ENCODE measurements at places on chromosomes 3 and 15. TPM values are rescaled to one million over a fixed set of nuclear protein-coding genes. Genes with fewer than 3 reads are reported as not detected.
A peak's percentile ranks its signal among the peaks of the same experiment; 100 is the strongest.

- DNase-seq: no peak
Measured at GRCh38 chr15:77720655-77721054, 87.9 kb upstream of the LINGO1 start.

DNA sequence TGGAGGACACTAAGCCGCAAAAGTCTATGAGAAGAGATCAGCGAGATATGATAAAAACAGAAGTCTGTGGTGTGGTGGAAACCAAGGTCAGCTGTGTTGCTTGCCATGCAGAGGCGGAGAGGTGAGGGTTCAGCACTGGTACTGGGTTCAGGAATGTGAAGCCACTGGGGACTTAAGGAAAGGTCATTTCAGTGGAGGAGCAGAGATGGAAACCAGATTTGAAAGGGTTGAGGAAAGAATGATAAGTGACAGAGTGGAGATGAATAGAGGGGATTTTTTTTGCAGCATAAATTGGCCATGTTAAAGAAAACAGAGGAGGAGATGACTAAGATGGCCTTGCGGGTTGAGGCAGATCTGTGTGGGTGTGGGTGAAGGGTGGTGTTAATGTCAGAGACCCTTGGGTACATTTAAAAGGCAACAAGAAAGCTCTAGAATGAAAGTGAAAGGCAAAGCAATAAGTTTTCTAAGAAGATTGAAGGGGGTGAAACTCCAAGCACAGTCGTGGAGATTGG lies 265.5 kb downstream of the ADAMTSL3 start:
- DNase-seq: no peak

DNA sequence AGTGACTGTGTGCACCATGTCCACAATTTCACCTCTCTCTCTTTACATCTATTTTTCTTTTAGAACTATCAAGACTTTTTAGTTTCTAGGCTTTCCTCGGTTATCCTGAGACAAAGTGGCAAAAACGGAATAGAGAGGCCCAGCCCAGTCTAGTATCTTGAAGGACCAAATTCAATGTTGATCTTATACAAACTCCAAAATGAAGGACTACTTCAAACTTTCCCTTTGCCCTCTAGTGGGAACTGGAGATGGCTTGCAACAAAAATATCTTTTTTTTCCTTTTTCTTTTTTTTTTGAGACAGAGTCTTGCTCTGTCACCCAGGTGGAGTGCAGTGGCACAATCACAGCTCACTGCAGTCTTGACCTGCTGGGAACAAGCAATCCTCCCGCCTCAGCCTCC lies 338.5 kb upstream of the UMPS start:
- DNase-seq: no peak

GRCh38 chr15:59892985-59893384 lies 111.1 kb upstream of the FOXB1 start:
- peak; percentile 4 for DNase-seq

DNA sequence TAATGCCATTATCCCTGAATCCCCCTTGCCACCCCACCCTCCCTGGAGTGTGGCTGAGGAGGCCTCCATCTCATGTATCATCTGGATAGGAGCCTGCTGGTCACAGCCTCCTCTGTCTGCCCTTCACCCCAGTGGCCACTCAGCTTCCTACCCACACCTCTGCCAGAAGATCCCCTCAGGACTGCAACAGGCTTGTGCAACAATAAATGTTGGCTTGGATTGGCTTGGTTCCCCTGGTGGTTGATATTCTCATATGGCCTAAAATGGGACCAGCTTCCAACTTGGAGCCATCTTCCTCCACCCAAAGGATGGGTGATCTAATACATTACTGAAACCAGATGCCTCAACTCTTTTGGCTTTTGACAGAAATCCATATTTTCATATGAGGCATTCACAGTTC lies 34.9 kb downstream of the VIPR1 start:
- DNase-seq: no peak

GRCh38 chr15:70343961-70344621 lies 246.4 kb upstream of the TLE3 start:
- DNase-seq: no peak

DNA sequence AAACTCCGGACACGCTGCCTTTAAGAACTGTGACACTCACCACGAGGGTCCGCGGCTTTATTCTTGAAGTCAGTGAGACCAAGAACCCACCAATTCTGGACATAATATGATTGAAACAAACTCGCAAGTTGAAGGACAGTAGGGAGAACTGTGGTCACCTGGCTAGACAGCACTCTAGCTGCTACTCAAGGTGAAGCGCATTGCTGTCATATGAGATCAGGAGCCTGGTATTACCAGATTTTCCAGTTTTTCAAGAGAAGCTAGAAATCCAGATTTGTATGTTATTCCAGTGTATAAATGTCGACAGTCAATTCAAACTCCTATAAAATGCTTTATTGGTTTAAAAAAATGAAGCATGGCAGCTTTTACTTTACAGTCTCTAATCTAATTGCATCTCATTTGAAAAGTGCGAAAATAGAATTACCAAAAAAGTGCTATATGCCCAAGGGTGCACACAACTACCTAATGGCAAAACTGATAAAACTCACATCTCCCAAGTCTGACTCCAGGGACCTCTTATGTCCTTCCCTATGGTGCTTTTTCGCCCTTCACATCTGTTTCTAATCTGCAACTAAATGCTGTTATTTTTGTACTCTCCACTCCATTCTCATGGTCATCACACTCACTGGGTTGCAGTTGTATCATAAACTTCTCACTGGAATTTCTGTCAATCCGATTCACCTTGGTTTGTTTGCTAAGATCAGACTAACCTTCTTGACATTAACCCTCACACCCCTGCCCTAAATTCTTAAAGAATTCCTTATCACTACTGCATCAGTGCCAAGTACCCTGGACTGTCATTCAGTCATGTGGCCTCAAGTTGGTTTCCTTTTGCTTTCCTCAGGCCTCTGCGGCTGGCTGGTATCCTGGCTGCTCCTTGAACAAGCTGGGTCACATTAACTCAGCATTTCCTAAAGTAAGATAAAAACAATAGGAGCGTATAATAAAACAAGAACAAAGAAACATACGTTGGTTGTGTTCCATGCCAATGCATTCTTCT lies 31.5 kb upstream of the ARHGEF26 start:
- DNase-seq: no peak

GRCh38 chr3:121667333-121667732 lies 6.6 kb upstream of the HCLS1 start:
- no peak for DNase-seq

DNA sequence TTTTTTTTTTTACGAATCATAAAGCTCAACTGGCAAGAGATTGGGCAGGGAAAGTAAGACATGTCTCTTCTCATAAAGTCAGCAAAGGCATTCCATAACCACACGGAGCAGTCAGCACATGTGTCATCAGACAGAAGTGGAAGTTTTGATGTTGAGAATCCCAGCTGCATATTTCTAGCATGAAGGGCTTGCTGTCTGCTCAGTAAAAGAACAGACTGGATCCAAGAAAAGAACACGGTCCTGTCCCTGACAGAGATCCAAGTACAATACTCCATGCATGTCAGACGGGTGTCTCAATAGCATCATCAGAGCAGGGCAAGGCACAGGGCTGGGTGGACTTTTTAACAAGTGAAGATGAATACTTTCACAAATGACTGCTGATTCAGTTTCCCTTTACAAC lies 38.2 kb downstream of the ABI3BP start:
- DNase-seq: peak; percentile 76

- DNase-seq: no peak
Measured at GRCh38 chr3:70185661-70186060, 126.8 kb downstream of the MDFIC2 start.

GRCh38 chr3:181363231-181363630 lies 348.5 kb upstream of the SOX2 start:
- DNase-seq: no peak

DNA sequence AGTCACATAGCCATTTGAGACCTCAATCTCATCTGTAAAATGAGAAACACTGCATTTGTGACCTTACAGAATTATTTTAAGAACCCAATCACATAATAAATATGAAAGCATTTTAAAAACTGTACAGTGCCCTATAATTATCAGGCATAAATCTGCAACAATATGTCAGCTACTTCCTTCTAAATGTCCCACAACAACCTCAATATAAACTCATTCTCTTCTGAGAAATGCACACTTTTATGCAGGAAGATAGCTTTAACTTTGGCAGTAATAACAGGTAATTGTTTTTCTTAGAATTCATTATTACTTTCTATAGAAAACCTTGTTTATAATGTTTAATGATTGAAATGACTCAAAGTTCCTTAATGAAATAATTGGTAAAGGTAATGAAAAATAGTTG lies 400.7 kb upstream of the AGTR1 start:
- DNase-seq: no peak

GRCh38 chr3:161641287-161641686 lies 144.7 kb downstream of the OTOL1 start:
- no peak for DNase-seq

GRCh38 chr15:84611631-84612030 lies 10.8 kb downstream of the ZSCAN2 start:
- no peak for DNase-seq

DNA sequence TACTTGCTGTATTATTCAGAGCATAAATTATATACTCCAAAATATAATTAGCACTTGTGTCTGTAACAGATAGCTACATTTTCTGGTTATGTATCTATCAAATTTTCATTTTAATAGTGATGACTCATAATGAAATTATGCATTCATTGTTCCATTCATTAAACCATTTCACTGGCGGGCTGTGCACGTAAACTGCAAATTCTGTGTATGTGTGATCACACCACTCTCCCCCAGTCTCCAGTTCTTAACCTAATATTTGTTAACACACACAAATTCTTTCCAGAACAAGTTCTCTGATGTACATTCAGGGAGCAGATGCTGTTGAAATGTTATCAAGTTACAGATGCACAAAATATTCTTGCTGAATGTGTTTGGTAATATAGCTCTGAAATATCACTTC lies 3.8 kb upstream of the KCNMB2 start:
- no peak for DNase-seq

DNA sequence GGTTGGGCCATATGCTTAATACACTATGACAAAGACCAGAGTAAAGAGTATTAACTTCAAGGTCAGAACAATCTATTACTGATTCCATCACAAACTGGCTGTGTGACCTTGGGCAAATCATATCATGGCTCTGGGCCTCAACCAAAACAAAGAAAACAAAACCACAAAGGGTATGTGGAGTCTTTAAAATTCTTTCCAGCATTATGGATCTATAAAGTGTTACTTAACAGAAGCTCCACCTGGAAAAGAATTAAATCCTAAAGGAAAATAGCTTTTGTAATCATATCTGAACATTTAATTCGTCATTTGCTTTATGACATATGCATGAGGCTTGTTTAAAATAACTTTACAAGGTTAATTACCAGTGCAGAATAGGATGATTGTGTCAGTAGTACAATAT lies 265.5 kb downstream of the SATB1 start:
- no peak for DNase-seq

DNA sequence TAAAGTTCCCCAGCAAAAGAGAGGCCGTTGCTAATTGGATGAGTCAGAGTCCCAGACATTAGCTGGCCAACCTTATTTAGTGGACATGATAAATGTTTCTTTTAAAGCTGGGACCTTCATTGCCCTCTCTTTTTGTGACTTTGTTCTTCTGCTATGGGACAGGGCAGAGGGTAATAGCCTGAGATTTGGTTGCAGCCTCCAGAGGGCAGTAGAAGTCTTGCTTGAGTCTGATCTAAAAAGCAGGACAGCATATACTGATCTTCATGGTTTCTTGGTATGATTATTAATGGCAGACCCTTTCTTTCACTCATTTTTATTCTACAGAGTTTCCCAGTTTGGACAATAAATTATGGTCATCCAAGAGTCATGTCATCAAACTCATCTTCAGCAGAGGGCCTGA lies 25.1 kb upstream of the ZKSCAN7 start:
- peak; percentile 25 for DNase-seq

DNA sequence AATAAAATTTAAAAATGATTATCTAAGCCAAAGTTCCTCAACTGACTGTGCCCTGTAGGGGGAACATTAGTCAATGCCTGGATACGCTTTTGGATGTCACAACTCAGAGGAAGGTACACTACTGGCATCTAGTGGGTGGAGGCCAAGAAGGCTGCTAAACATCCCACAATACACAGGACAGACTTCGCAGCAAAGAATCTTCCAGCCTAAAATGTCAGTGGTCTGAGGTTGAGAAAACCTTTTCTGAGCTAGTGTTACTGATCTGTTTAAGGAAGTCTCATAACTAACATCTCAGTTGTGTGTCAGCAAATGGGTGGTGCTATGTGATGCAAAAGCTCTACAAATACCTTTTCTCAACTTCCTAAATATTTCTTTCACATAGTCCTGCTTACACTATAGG lies 20.9 kb upstream of the LDHAL6B start:
- no peak for DNase-seq

DNA sequence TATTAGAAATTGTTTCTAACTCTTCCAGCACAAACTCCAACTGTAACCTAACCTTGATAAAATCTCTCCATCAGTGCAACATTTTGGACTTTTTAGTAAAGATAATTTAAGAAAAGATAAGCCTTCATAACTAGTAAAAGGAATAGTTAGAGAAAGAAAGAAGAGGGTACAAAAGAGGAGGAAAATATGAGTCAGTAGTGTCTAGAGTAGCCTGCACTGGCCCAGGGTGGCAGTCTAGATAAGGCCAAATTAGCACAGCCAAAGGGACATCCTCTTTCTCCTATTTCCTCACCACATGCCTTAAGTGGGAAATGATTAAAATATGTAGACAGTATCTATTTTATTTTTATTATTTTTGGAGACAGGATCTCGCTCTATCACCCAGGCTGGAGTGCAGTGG lies 3.7 kb downstream of the PROS1 start:
- no peak for DNase-seq

The SLC25A20 gene
- 20.7 TPM for total RNA-seq

The TMEM158 gene
- 22.9 TPM for total RNA-seq

The PIGZ gene
- 1.7 TPM for total RNA-seq

The CCR8 gene
- total RNA-seq: not detected

The CLDN16 gene
- total RNA-seq: 0.43 TPM

The GPR149 gene
- total RNA-seq: not detected

The CNTN3 gene
- total RNA-seq: 1.6 TPM

The CIAO2A gene
- 55.1 TPM for total RNA-seq

The HHATL gene
- total RNA-seq: not detected

The PLA2G4E gene
- not detected for total RNA-seq

The SLC38A3 gene
- not detected for total RNA-seq

The CCDC66 gene
- total RNA-seq: 22.5 TPM

The KNG1 gene
- total RNA-seq: not detected

Data from fibroblast of villous mesenchyme (primary cell).